MCF 10A (cell line): ENCODE measurements at places on chromosomes 1 and 21.

- DNase-seq, result peak; percentile 21
Observed at GRCh38 chr21:46227811-46228344, 696 bp downstream of the LSS start.

- no peak for DNase-seq
Observed at GRCh38 chr1:163178628-163179027, 24.1 kb downstream of the RGS5 start.

GRCh38 chr1:42335809-42336518, 929 bp upstream of the FOXJ3 start:
- DNase-seq, result peak; percentile 69

GRCh38 chr21:35520302-35520701, 471.2 kb upstream of the RUNX1 start:
- no peak for DNase-seq

DNA sequence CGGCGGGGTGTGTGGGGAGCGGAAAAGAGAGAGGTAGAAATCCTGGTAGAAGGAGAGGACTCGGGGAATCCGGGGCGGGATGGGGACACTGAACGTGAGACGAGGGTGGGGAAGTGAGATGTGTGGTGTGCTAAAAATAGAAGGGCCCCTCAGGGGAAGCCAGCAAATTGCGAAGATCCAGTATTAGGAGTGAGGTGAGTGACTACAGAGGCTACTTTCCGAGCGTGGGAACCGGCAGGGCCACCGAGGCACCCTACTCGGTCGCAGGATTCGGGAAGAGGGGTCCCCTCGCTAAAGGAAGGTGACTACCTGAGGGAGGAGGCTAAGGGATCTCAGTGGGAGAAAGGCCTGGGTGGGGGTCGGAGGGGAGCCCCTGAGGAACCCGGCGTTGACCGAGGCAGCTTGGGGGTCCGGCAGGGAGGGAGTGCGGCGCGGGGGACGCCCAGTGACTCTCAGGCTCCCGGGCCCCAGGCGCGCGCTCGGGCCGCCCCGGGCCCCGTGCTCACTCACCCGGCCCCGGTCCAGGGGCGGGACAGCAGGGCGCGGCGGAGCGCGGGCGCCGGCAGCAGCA, 318 bp downstream of the ALDH4A1 start:
- DNase-seq, result no peak

- DNase-seq, result no peak
Observed at GRCh38 chr1:223539750-223540149, 125.8 kb downstream of the CAPN8 start.

GRCh38 chr1:61125263-61125662, 42.9 kb downstream of the NFIA start:
- no peak for DNase-seq

- no peak for DNase-seq
Observed at GRCh38 chr1:150150133-150151021, 661 bp downstream of the PLEKHO1 start.

DNA sequence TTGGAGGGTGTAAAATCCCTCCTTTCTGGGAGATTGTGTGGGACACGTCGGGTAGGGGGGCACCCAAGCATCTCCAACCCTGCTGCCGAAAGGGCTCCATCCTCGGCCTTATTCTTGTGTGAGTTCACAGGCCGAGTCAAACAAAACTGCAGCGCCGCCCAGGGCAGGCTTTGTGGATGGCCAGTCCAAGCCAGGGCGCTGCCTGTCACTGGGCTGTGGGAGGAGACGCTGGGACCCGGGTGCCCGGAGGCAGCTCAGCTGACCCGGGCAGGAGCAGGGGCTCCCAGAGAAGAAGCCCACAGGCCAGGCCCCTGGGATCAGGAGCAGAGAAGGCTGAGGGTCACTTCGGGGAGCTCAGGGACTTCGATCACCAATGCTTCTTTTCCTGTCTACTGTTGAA, 31.8 kb upstream of the ARHGEF16 start:
- no peak for DNase-seq

GRCh38 chr21:16900685-16901084, 612.2 kb upstream of the CXADR start:
- no peak for DNase-seq
